ENCODE measurements at places on chromosomes 7 and 10.

GRCh38 chr10:126921974-126922525 lies 16.8 kb downstream of the DOCK1 start:
- no peak for DNase-seq

DNA sequence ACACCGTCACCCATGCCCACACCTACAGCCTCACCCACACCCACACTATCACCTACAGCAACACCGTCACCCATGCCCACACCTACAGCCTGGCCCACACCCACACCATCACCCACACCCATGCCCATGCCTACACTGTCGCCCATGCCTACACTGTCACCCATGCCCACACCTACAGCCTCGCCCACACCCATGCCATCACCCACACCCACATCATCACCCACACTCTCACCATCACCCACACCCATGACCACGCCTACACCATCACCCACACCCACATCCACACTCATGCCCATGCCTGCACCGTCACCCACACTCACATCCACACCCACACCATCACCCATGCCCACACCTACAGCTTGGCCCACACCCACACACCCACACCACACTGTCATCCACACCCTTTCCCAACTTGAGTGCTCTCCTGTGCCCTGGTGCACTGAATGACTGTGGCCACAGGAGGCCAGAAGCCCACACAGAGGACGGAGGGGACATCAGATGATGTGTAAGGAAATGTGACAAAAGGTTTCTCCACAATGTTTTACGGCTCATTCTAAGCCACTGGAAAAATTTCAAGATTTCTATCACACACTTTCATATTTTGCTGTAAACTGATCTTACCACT lies 153.3 kb downstream of the WDR37 start:
- no peak for DNase-seq

DNA sequence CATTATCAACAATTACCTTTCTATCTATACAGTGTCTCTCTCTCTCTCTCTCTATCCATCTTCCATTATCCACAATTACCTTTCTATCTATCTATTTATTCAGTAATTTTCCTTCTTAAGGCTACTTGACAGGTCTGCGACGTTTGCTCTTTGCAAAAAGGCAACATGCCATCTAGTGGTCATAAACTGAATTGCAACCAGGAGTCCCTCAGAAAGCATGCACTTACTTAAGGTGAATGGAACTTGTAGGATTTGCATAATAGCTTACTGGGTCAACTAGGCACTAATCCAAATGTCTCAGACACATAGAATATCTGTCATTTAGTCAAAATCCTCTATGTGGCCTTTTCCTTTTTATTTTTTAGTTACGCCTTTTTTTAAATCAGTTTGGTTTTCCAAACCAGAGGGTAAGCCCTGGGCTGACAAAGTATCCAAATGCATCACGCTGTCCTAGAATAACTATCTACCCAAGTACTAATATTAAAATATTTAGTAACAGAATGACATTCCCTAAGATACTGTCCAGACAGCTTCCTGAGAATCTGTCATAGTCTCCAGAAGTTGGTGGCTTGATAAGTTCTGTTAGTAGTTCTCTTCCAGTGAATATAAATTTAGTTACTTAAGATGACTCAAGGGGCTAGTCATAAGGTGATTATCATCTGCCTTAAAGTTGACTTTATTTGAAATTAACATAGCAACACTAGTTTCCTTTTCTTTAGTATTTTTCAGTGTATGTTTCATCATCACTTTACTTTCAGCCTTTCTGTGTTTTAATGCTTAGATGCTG lies 208.3 kb downstream of the PPP1R3A start:
- peak; percentile 71 for DNase-seq

DNA sequence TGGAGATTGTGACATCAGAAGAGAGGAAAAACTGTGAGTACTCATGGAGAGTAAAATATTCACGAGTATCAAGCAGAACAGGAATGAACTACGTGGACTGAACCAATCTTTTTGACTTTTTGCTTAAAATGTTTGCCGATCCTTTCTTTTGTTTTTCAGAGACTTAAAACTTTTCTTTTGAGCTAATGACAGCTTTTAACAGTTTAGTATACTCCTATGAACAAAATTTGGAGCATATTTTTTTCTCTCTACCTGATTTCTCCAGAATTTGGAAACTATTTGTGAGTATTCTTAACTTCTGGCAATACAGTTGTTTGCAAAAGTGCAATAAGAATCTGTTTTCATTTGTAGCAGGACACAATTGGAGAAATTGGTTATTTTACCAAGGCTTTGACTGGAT lies 786.3 kb downstream of the SORCS1 start:
- no peak for DNase-seq

DNA sequence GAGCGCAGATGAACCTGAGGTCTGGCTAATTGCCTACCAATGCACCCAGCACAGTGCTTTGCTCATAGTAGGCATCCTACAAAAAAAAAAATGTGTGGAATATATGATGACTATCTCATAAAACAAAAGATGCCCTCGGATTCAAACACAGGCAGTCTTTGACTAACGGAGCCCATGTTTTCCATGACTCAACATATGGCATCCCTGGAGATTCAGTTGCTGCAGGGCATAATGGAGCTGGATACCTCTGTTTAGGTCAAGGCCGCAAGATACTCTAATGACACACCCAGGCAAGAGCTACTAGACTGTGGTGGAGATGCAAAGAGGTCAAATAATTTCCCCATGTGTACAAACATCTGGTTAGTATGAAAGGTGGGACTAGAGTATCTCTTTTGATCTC lies 16.3 kb downstream of the CUBN start:
- no peak for DNase-seq

DNA sequence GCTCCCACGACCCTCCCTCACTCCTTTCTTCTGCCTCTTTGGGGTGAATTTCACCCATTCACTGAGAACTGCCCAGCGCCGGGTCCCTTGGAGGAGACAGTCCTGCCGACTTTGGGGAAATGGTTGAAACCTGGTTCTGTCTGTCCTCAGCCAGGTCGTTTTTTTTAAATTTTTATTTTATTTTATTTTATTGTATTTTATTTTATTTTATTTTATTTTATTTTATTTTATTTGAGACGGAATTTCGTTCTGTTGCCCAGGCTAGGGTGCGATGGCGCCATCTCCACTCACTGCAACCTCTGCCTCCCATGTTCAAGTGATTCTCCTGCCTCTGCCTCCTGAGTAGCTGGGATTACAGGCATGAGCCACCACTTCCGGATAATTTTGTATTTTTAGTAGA lies 105.9 kb upstream of the SH2B2 start:
- no peak for DNase-seq

GRCh38 chr7:115015619-115016018 lies 93.7 kb downstream of the MDFIC start:
- DNase-seq: no peak

GRCh38 chr7:15561835-15562234 lies at the start of gene AGMO:
TSS of gene AGMO (minus strand) at chr7:15562015.
- no peak for DNase-seq

DNA sequence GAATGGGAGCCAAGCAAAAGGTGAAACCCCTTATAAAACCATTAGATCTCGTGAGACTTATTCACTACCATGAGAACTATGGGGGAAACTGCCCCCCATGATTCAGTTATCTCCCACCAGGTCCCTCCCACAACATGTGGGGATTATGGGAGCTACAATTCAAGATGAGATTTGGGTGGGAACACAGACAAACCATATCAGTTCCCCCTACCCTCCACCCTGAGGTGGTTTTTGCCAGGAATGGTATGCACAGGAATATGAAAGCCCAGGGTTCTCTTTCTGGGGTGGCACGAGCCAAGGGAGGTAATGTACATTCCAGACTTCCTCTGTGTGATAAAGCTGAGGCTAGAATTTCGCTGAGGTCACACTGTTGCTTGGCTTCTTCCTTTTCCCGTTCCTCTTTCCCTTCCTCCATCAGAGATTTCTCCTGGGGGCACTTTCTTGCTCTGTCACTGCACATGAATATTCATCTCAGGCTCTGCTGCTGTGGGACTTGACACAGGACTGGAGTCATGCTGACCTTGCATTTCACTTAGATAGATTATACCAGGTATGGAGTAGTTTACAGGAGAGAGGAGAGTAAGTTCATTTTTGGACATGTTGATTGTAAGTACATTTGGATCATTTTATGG lies 347.0 kb upstream of the MTPN start:
- DNase-seq: no peak

- no peak for DNase-seq
Observed at GRCh38 chr10:80410578-80411145, 2.3 kb downstream of the PRXL2A start.

- no peak for DNase-seq
Observed at GRCh38 chr10:104895541-104895940, 254.5 kb downstream of the SORCS3 start.

DNA sequence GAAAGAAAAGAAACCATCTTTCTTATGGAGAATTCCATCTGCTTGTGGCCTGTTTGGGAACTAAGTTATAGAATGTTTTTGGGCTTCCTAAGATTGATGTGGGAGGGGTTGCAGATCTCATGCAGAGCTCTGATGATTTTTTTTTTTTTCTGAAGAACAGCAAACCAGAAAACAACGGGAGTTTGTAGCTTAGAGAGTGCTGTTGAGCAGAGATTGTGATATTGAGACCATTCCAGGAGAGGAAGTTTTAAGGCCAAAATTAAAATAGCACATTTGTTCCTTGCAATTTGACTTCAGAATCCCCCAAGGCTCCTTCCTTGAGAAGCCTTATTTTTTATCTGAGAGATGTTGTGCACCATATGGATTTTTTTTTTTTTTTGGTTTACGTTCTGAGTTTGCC lies 159.5 kb upstream of the NRP1 start:
- DNase-seq: no peak

DNA sequence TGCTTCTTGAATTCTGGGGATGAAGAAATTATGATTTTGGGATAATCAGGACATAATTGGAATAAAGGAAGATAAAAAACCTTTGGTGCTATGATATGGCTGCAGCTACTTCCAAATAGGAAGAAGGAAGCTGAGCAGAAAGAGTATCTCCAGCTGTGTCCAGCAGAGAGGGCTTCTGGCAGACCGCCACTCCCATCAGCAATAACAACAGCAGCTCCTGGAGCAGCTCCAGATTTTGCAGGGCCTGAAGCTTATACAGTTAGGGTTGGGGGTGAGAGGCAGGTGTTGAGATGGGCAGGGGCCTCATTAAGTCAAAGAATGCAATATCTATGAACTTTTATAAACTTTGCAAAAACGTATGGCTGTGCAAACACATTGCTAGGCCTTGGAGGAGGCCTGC lies 62.3 kb downstream of the C10orf120 start:
- no peak for DNase-seq

- DNase-seq: peak; percentile 84
Observed at GRCh38 chr7:27196287-27196767, 3.6 kb downstream of the HOXA13 start.

DNA sequence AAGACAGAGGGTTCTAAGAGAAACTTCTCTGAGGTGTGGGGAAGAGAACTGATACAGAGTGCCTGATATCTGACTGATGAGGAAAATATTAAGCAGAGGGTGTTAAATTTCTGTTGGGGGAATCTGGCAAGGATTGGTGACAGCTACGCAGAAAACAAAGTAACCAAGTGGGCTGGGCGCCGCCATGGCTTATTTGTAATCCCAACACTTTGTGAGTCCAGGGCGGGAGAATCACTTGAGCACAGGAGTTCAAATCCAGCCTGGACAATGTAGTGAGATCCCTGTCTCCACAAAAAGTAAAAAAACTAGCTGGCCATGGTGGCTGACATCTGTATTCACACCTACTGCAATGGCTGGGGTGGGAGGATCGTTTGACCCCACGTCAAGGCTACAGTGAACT lies 2.1 kb upstream of the C7orf25 start:
- no peak for DNase-seq

DNA sequence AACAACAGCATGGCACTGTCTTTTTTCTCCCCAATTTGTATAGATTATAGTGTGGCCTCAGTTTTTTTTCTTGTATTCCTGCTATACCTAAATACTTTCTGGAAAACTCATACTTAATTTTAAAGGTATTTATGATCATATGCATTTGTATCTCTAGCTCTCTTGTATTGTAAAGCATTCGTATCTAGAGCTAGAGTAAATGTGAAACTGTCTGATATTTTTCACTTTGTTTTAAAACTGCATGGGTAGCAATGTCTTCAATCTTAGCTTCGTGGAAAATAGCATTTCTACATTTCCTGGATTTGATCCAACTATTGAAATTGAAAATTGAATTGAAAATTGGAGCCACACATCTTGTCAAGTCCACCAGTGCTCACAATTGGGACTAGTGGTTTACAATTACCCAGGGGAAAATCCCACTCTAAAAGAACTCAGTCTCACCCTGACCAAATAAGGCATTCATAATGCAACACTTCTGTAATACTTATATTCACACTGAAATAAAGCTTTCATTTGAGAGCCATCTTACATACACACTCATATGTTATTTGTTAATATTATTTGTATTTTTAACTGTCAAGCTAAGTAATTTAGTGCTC lies 51.3 kb upstream of the KLF6 start:
- no peak for DNase-seq

GRCh38 chr7:49488573-49488972 lies 284.9 kb upstream of the VWC2 start:
- DNase-seq: no peak

- peak; percentile 67 for DNase-seq
Observed at GRCh38 chr7:101370836-101371235, 8.2 kb downstream of the COL26A1 start.

DNA sequence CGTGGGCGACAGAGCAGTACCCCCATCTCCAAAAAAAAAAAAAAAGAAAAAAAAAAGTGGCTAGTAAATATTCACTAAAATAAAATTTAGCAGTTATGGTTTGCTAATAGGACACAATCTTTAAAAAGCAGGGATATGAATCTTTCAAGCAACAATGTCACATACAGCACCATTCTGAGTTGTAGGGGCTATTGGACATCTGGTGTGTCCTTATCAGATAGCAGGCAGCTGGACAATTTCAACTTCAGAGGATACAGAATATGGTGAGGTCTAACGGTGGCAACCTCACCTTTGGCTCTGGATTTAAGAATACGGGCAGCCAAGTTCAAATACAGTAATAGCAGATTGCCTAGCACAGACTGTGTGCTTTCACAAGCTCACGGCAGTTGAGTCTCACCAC lies 51.1 kb downstream of the SLC37A3 start:
- no peak for DNase-seq

DNA sequence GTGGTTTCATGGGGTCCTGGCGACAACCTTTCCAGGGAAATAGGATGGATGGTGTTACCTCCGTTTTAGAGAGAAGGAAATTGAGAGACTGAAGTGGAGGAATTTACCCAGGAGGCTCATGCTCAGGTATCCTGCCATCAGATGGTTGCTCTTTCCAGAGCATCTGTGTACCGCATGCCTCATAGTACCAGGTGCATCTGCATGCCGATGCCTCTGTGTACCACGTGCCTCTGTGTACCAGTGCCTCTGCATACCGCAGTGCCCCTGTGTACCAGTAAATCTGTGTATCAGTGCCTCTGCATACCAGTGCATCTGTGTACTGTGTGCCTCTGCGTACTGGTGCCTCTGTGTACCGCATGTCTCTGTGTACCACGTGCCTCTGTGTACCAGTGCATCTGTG lies 3.2 kb downstream of the VWA2 start:
- DNase-seq: no peak

- no peak for DNase-seq
Observed at GRCh38 chr7:112501801-112502503, 21.2 kb downstream of the LSMEM1 start.

- no peak for DNase-seq
Observed at GRCh38 chr10:101935431-101935830, 91.8 kb upstream of the KCNIP2 start.

All from KBM-7 (cell line).